ENCODE measurements at places on chromosomes 2 and 18. TPM values are rescaled to one million over a fixed set of nuclear protein-coding genes. Genes with fewer than 3 reads are reported as not detected.

- no peak for DNase-seq
Measured at GRCh38 chr2:43107679-43108078, 118.7 kb downstream of the ZFP36L2 start.

The ASXL3 gene
- not detected for total RNA-seq

GRCh38 chr18:57846258-57846657, 43.1 kb upstream of the ATP8B1 start:
- DNase-seq = no peak

The INPP5D gene
- 124 TPM for total RNA-seq

DNA sequence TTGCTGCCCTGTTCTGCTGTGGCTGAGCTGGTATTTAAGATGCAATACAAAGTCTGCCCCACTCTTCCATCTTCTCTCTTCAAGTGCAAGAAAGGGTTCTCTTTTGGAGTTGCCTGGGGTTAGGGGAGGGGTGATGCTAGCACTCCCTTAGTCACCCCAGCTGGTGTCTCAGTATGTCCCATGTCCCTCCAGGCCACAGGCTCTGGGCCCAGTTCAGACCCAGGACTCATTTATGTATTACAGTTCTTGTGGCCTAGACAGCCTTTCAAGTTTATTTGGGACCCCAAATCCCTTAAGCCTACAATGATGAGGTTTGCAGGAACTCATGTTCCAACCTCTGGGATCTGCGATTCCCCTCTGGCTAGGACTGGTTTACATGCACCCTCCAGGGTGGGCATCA, 47.2 kb upstream of the CCDC141 start:
- no peak for DNase-seq

DNA sequence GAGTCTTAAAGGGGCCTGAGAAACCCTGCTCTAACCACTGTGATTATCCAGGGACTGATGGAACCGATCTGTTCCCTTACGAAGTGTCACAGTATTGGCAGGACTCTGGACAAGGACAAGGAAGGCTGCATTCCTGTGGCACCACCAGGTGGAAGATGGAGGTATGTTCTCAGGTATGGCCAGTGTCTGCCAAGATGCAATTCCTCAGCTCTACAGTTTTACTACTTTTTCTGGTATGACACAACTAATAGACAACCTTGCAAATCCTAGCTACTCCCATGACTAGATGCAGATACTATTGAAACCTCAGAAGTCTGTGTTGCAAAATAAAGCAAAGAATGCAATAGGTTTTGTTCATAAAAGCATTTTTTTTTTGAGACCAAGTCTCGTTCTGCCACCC, 14.6 kb downstream of the RAB31 start:
- no peak for DNase-seq

DNA sequence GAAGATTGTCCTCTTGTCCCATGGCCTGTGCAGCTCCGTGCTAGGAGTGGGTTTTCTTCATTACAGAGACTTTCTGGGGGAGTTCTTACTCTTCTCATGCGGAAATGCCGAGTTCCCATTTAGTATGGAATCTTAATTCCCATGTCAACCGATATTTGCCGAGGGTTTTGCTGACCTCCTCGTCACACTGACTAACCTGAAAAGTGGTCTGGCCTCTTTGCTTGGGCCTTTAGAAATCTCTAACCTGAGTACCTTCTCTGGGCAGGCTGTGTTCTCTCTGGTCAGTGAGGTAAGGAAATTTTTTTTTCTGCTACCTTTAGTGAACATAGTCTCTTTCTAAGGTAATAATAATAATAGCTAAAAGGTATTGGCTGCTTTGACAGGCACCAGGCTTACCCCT, 10.9 kb upstream of the EML6 start:
- no peak for DNase-seq

DNA sequence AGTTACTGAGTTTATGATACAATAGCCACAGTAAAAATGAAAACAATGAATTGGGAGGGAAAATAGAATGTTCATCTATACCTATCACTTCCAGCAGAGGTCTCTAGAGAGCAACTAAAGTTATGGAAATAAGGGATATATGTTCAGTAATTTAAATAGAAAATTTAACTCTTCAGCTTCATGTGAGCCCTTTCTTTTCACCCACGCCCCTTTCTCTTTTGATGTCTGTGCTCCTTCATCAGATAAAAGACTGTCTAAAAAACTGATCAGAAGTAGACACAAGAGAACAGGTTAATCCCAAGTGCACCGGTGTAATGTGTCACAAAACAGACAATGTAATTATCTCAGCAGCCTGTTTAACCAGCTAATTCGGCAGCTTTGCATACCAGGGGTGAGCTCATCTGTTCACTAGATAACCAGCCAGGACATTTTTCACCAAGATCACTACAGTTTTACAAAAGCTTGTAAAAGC, 238.5 kb upstream of the ERBB4 start:
- DNase-seq = peak; percentile 53

The GRP gene
- not detected for total RNA-seq

DNA sequence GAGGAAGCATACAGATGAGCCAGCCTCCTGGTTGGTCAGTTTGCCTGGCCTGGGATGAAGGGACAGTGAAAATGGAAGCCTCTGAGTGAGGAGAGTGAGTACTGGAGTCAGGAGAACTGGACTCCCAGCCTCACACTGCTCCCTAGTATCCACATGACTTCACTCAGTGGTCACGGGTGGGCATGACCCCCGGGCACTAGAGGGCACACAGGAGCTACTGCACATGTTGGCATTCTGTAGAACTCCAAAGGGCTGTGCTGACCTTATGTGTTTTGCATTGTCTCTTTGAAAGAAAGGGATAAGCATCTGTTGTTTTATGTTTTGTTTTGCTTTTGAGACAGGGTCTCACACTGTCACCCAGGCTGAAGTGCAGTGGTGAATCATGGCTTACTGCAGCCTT, 23.7 kb downstream of the NCAPH start:
- DNase-seq = peak; percentile 82

The SPP2 gene
- total RNA-seq = not detected

DNA sequence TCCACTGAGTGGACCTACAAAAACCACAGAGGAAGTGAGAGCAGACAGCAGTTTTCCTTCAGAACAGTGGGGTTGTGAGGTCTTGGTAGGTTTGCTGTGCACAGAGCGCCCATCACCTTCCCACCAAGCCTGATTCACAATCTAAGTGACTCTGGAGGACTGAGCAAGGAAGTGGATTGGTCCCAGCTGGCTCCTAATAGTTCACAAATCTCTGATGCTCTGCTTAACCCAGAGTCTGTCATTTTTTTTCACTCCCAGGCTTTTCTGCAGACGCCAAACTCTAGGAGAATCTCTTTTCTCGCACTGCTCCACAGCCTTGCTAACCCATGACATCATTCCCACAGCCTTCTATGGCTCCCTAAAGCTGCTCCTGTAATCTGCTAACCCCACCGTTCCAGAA, 280.4 kb downstream of the C1D start:
- DNase-seq = no peak

The ARID5A gene
- 100 TPM for total RNA-seq

- DNase-seq = peak; percentile 47
Measured at GRCh38 chr2:191114403-191114886, 36.3 kb downstream of the STAT4 start.

- no peak for DNase-seq
Measured at GRCh38 chr18:48915626-48916425, 34.9 kb downstream of the SMAD7 start.

GRCh38 chr2:219291910-219292490, 12.8 kb downstream of the DNAJB2 start:
- no peak for DNase-seq

The PGAP1 gene
- 9.7 TPM for total RNA-seq

DNA sequence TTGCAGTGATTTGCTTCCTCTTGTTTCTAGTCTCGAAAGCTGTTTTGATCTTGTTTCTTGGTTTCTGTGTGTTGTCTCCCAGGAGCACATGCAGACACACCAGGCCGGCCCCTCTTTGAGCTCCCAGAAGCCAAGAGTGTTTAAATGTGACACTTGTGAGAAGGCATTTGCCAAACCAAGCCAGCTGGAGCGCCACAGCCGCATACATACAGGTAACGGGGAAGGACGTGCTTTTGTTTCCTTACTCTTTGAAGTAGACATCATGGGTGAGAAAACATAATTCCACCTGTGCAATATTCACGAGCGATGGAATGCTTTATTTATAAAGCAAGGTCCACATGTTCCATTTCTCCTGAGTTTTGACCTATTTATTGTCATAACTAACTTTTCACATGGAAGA, 137.2 kb downstream of the ZNF236 start:
- DNase-seq = no peak

- no peak for DNase-seq
Measured at GRCh38 chr2:214604861-214605260, 194.0 kb downstream of the VWC2L start.

- no peak for DNase-seq
Measured at GRCh38 chr18:74351354-74351753, 35.7 kb downstream of the C18orf63 start.

DNA sequence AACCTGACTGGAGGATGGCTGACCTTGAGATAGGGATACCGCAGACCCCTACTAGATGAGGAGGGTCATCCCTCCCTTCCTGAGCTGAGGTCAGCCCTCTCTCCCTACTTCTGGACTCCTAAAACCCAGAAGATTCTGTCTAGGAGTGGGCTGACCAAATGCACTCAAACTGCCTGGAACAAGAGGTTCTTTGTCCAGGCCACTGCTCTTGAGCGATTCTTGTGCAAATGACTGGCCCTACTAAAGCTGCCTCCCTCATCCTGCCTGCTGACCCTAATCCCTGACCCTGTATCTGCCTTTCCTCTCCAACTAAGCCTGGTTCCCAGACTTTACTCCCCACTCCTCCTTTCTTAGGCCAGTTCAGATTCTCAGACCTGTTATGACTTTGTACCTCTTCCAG, 56.2 kb downstream of the EFR3B start:
- DNase-seq = no peak

DNA sequence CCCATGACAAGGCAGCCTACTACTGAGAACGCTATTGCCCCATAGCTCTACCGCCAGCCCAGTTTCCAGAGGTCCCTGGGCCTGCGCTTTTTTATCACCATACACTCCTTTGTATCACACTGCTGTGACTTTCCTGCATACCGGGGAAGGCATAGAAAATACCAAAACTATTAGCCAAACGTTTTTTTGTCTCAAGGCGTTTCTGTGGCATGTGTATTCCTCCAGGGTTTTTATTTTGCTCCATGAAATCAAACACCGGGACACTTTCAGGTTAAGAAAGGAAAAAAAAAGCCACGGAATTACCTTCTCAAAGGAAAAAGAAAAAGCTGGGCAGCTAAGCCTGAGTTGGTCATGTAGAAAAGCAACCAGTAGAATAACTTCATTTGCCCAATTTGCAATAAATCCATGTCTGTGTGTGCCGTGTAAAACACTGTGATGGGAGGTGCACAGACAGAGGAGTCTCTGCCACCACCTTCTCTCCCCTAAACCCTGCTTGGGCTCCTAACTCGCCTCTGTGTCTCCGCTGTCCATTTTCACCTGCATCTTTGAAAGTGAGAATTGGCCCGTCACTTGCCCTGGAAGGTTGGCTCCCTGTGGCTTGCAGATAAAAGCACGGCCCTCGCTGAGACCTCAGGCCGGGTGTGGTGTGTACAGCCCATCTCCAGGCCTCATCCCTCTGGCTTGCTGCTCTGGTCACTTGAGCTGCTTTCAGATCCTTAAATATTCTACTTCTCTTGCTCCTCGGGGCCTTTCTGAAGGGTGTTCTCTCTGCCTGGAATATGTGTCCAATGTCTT, 1.7 kb downstream of the AMER3 start:
- no peak for DNase-seq

GRCh38 chr2:106160786-106161261, 33.3 kb downstream of the UXS1 start:
- DNase-seq = peak; percentile 18

The POMC gene
- total RNA-seq = 7.6 TPM

The ACTG2 gene
- not detected for total RNA-seq

GRCh38 chr2:140988597-140988996, 1142.2 kb downstream of the LRP1B start:
- DNase-seq = no peak

- DNase-seq = peak; percentile 26
Measured at GRCh38 chr18:3012136-3013023, 564 bp downstream of the LPIN2 start.

The VWA3B gene
- total RNA-seq = not detected

The TRAPPC8 gene
- total RNA-seq = 60.2 TPM

GRCh38 chr2:28399956-28400355, 7.3 kb downstream of the FOSL2 start:
- no peak for DNase-seq

The POTEJ gene
- total RNA-seq = not detected

DNA sequence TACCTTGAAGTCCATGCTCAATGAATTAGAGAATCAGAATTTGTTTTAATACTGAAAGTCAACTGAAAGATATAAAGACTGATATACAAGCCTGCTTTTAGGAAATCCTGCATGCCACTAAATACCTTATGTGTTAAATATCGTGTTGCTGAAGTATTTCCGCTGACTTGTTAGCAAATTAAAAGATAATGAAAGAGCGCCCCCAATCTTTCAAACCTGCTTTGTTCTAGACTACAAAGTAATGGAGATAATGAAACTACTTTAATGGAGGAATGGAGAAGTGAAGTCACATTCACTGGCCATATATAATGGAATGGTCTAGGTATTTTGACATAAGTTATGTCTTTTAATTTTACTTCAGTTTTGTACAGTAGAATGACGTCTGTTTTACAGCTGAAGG, 95.7 kb downstream of the ASXL3 start:
- no peak for DNase-seq

The RAB27B gene
- total RNA-seq = 0.05 TPM

- DNase-seq = no peak
Measured at GRCh38 chr18:47981320-47981719, 50.9 kb upstream of the SMAD2 start.

DNA sequence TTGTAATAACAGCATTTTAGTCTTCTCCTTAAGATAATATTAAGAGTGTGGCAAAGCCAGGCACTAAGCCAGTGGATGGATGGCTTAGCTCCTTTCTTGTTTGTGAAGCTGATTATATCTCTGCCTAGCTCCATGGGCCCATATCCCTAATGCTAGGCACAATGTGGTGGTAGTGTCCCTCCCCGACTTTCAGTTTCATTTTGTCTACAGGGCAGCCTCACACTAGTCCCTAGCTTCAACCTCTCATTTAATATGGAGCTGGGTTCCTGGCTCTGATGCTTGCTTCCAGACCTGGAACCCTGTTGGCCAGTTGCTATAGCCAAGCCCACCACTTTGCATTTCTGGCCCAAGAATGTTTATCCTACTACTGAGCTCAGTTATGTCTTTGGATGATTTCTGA, 437.0 kb upstream of the MEIS1 start:
- no peak for DNase-seq

- no peak for DNase-seq
Measured at GRCh38 chr18:12963069-12963468, 15.3 kb downstream of the SEH1L start.

- no peak for DNase-seq
Measured at GRCh38 chr18:46416706-46417638, 240.0 kb downstream of the LOXHD1 start.

The FEV gene
- not detected for total RNA-seq

The C2orf74 gene
- 21.3 TPM for total RNA-seq

DNA sequence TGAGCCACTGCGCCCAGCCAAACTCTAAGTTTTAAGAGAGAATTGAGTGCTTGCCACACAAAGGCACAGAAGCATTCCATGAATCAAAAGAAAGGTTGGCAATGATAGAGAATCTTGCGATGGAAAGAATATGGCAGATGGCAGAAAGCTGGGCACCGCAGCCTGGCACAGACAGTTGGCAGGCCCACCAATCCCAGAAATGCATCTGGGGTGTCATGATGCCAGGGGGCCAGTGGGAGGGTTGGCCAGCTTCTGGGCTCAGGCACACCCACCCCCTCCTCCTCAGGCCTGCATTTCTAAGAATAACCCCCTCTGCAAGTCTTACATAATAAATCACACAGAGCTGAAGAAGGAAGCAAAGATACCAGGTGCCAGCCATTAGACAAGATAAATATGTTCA, 19.6 kb downstream of the ZNF2 start:
- DNase-seq = no peak
